Large intestine (tissue), 12 donors: ENCODE measurements at places on chromosomes 2 and 18.

- no peaks in the 10 kb centered on the region for H3K27me3 ChIP-seq
- DNase-seq, result no peak
- H3K4me1 ChIP-seq, result no peaks in the 10 kb centered on the region
- H3K4me3 ChIP-seq, result no peak within 1 kb of the TSS
Observed at GRCh38 chr2:233692648-233693047, at the start of gene UGT1A6. UGT1A6 (plus strand) TSS chr2:233692890; CDS start chr2:233693005, 115 bp downstream.

- DNase-seq, result no peak
- H3K4me3 ChIP-seq, result no peak overlapping the region
- H3K4me1 ChIP-seq, result no peaks in the 10 kb centered on the region
- no peaks in the 10 kb centered on the region for H3K36me3 ChIP-seq
- H3K27me3 ChIP-seq, result no peaks in the 10 kb centered on the region
- no peak overlapping the region for H3K27ac ChIP-seq
Observed at GRCh38 chr2:236674646-236675045, 105.0 kb downstream of the ACKR3 start.

- no peak overlapping the region for H3K27ac ChIP-seq
- H3K4me1 ChIP-seq, result no peaks in the 10 kb centered on the region
- peaks cover 6% of the 10 kb centered on the region for H3K27me3 ChIP-seq
- no peak overlapping the region for H3K4me3 ChIP-seq
- H3K36me3 ChIP-seq, result no peaks in the 10 kb centered on the region
Observed at GRCh38 chr2:235194351-235194750, 242.5 kb downstream of the SH3BP4 start.

- H3K27me3 ChIP-seq, result peaks cover 2% of the 10 kb centered on the region
- no peak overlapping the region for H3K27ac ChIP-seq
- no peaks in the 10 kb centered on the region for H3K4me1 ChIP-seq
- peak; percentile 19 for DNase-seq
- no peak overlapping the region for H3K4me3 ChIP-seq
Observed at GRCh38 chr2:68709421-68709911, 25.1 kb upstream of the ARHGAP25 start.
